Stimulated activated CD4-positive, alpha-beta T cell treated with anti-CD3 and anti-CD28 coated beads, TNF-alpha, amount 100 ng/mL, for 4 hours (primary cell): ENCODE measurements at places on chromosomes 13 and 19.

- no peak for DNase-seq
Observed at GRCh38 chr13:113232208-113233003, 23.0 kb downstream of the CUL4A start.

GRCh38 chr13:112881656-112882554, 87.1 kb upstream of the MCF2L start:
- no peak for DNase-seq

DNA sequence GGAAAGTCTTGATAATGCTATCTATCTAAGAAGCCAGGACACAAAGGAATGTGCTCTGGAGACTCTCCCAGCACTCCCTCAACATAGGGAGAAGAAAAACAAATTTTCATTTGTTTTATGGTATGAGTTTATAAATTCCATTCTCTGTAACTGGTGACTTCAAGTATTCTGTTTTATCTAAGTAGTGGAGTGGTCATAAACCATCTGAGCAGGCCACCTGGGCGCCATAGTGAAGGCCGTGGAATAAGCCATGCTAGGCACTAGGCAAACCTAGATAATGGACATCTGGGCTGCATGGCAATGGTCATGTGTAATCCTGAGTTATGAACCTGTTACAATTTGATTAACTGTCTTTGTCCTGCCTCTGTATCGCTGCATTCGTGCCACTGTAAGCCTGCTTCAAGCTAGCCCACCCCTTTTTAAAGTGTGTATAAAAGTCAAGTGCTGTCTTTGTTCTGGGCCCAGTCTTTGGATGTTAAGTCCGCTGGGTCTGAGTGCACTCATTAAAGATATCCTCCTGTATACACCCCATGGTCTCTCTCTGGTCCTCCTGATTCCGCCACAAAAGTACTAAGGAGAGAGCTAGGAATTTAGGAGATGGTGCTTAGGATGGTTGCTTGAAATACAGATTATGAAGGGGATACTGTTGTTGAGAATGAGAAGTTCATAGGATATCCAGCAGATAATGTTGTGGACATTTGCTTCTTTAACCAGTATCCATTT, 13.2 kb downstream of the GTF2F2 start:
- no peak for DNase-seq

- no peak for DNase-seq
Observed at GRCh38 chr13:78625384-78625783, 22.0 kb upstream of the POU4F1 start.

GRCh38 chr13:46339035-46339666, 47.9 kb downstream of the RUBCNL start:
- DNase-seq = no peak

- DNase-seq = no peak
Observed at GRCh38 chr19:7267792-7268704, 26.2 kb downstream of the INSR start.

GRCh38 chr19:41774515-41774980, 19.2 kb downstream of the CEACAM6 start:
- no peak for DNase-seq

DNA sequence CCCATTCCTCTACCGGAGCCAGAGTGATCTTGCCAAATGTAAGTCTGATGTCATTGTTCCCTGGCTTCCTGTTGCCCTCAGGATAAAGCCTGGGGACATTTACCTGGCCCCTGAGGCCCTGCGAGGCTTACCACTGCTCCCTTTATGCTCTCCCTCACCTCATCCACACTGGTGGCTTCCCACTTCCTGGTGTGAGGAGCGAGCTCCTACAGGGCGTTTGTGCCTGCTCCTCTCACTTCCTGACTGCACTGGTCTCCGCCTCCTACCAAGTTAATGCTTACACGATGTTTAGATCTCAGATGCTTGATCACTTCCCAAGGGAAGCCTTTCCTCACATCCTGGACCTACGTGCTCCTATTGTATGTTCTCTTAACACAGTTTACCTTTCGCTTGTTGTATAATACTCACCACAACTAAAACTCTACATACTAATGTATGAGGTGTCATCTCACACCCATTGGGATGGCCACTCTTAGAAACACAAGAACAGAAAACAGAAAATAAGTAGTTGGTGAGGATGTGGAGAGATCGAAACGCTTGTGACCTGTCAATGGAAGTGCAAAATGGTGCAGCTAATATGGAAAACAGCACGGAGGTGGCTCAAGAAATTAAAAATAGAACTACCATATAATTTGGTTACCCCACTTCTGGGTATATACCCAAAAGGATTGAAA, 177.6 kb downstream of the SHISA2 start:
- DNase-seq = no peak

DNA sequence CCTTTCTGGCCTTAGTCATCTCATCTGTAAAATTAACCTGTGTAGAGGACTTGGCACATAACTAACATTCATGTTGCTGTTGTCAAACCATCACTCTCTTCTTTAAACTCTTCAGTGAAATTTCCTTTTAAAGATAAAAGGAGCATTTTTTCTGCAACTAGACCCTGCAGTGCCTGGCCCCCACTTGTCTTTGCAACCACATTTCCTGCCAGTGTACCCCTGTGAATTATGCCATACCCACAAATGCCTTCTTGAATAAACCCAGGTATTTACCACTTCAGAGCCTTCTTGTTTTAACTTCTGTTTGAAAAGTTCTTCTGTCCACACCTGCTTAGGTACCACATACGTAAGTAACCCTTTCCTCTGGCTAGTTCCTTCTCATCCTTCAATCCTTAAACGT, 118.8 kb downstream of the CDK8 start:
- no peak for DNase-seq

DNA sequence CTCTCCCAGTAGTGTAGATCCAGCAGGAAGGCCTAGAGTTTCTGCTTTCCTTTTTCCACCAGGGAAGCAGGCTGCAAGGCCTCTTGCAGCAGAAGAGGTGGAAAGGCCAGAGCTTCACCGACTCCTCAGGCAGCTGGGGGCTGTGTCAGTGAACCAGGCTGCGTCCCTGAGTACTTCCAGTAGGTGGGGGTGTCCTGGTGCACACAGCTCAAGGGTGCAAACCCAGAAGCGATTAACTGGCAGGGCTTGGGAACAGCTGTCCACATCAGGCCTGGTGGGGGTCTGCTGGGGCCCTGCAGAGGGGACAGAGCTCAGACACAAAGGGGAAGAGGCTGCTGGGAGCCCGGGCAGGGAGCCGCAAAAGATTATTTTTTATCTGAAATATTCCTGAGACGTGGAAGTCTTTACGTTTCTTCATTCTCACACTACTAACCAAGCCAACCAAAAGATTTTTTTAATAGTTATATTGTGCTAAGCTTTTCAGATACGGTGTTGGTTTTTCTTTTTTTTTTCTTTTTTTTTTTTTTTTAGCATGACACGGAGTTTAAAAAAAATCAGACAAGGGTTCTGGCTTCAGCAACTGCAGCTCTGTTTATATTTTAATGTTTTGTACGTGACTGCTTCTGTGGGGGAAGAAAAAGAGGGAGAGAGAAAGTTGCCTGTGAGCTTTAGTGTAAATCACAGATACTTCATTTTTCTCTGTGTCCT, 11.0 kb downstream of the TSHZ3 start:
- DNase-seq = no peak

GRCh38 chr13:74039667-74040066, 94.5 kb downstream of the KLF12 start:
- no peak for DNase-seq

DNA sequence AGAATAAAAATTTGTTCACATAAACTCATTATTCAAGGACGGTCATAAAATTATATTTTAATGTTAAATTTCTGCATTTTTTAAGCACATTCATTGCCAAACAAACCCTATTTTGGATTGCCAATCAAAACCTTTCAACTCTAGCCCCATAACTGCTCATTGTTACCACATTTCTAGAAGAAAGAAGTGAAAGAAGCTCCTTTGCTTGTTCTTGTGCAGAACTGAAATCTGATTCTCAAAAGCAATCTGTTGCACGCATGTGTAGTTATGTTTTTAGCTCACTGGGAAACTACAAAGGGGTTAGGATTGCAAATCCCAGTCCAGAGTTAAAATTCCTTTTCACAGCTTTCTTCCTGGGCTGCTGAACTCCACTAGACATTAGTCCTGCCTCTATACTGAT, 109.5 kb upstream of the MIR17HG start:
- DNase-seq = no peak

- DNase-seq = no peak
Observed at GRCh38 chr13:99353836-99354235, 46.6 kb upstream of the GPR183 start.

DNA sequence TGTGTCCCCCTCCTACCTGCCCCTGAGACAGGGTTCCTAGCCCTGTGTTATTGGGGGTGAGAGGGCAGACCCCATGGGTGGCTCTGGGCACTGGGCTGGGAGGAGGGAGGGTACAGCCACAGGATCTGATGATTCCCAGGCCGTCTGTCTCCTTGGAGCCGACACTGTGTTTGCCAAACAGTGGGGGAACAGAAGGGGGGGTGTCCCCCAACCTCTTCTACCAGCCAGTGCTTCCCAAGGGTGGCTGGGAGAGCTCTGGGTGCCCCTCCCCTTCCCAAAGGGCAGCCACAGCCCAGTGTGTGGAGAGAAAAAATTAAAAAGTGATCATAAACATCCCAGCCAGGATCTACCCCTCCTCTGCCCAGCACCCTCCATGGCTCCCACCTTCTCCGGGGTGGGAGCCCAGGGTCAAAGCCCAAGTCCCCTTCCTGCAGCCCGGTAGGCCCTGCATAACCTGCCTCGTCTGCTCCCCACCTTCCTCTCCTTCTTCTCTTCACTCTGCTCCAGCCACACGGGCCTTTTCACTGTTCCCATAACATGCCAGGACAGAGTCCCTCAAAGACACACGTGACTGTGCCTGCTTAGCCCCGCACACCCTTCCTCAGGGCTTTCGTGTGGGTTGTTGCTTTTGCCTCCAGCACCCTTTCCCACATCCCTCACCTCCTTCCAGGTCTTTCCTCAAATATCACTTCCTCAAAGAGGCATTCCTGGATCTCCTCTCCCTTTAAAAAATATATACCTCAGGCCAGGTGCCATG, 1.4 kb upstream of the PLIN4 start:
- DNase-seq = no peak

GRCh38 chr19:33390101-33390907, 16.8 kb downstream of the CEBPG start:
- no peak for DNase-seq

DNA sequence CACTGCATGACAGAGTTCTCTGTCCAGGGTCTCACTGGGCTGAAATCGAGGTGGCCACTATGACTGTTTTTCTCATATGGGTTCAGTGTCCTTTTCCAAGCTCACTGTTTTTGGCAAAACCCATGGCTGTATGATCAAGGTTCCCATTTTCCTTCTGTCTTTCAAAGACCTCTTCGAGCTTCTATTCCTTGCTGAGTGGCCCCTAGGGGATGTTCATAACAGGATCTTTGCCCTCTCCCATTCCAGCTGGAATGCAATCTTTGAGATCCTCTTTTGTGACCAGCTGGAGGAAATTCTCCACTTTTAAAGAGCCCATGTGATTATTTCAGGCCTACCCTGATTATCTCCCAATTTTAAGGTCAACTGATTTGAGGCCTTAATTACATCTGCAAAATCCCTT, 572.5 kb upstream of the SLC10A2 start:
- no peak for DNase-seq

DNA sequence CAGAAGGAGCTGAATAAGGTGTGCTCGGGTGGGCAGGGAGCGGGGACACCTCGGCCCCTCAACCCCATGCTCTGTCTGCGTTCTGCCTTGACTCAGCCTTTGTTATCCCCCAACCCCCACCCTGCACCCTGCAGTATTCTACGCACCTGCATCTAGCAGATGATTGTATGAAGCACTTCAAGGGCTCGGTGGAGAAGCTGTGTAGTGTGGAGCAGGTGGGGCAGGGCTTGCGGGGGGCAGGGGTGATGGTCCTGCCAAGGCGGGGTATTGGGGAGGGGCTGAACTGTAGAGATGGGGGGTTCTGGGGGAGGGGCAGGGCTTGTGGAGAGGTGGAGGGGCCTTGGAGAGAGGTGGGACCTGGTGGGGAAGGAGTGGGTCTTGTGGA, 6.1 kb downstream of the STXBP2 start:
- DNase-seq = no peak

GRCh38 chr13:64534302-64534701, 2695.8 kb downstream of the PCDH9 start:
- DNase-seq = no peak

- DNase-seq = no peak
Observed at GRCh38 chr19:8609279-8610040, 1.1 kb downstream of the ADAMTS10 start.

- no peak for DNase-seq
Observed at GRCh38 chr13:48158915-48159314, 64.0 kb upstream of the MED4 start.

GRCh38 chr13:29174093-29174492, 354.0 kb downstream of the MTUS2 start:
- no peak for DNase-seq

GRCh38 chr13:42649831-42650230, 75.9 kb downstream of the TNFSF11 start:
- no peak for DNase-seq

DNA sequence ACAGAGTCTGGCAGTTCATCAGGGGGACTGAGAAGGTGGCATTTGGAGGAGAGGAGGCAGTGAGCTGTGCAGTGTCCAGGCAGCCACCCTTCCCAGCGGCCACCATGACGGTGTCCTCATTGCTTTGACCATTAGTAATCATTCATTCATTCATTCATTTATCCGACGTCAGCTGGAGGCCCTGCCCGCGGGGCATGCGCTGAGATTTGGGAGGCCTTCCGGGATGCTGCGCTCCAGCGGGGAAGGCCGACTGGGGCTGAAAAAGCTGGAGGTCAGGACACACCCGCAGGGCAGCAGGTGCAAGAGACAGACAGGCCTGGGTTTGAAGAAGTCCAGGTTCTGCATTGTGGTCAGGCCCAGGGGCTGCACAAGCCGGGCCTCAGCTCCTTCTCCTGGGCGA, 8.9 kb downstream of the TTYH1 start:
- DNase-seq = no peak

- no peak for DNase-seq
Observed at GRCh38 chr19:29759359-29759758, 44.3 kb upstream of the C19orf12 start.

- no peak for DNase-seq
Observed at GRCh38 chr13:102999499-102999898, 66.7 kb downstream of the SLC10A2 start.

DNA sequence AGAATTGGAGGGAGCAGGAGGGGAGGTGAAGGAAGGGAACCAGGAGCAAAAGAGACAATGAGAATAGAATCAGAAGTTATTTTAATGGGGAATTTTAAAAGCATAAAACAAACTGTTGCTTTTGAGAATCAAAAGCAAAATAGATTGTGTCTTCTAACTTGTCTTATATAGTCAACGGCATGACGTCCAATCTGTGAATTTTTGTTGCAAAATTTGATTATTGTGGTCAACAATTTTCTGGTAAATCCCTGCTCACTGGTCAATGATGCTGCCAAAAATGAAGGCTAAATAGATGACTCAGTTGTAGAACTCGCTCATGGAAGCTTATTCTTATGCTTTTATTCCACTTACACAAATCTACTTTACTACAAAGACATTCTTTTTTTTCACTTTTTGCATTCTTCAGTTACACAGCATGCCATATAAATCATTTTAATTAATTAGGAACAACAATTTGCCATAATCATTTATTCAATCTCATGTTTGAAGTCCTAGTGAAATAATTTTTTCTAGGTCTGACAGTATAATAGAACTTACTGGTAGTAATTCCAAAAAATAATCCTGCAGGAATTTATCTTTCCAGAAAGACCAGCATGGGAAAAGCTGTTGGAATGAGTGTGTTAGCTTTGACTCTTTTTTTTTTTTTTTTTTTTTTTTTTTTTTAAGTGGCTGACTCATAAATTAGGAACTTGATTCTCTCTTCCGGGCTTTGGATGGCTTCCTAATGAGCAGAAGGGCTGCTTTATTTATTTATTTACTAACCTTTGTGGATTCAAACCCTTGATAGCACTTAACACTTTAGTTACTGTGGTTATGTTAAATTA, 256.9 kb downstream of the SPRY2 start:
- no peak for DNase-seq

- no peak for DNase-seq
Observed at GRCh38 chr19:48511321-48511731, 309 bp downstream of the LMTK3 start.
